ENCODE measurements at places on chromosomes 16 and 17.
A peak's percentile ranks its signal among the peaks of the same experiment; 100 is the strongest.

DNA sequence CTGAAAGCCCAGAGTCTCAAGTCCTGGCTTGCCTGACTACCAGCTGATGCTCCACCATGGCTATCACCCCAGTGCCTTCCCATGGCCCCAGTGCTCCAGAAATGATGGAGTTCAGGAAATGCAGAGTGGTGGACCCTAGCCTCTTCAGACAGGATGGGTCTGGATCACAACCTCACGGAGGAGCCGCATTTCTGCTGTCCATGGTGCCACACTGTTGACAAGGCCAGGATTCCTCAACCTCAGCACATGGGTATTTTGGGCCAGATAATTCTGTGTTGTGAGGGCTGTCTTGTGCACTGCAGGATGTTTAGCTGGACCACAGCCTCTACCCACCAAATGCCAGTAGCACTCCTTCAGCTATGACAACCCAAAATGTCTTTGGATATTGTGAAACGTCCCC, 6.7 kb upstream of the CRHR1 start:
- no peak for DNase-seq

- no peak for DNase-seq
Observed at GRCh38 chr16:85344502-85345128, 232.3 kb upstream of the CIBAR2 start.

DNA sequence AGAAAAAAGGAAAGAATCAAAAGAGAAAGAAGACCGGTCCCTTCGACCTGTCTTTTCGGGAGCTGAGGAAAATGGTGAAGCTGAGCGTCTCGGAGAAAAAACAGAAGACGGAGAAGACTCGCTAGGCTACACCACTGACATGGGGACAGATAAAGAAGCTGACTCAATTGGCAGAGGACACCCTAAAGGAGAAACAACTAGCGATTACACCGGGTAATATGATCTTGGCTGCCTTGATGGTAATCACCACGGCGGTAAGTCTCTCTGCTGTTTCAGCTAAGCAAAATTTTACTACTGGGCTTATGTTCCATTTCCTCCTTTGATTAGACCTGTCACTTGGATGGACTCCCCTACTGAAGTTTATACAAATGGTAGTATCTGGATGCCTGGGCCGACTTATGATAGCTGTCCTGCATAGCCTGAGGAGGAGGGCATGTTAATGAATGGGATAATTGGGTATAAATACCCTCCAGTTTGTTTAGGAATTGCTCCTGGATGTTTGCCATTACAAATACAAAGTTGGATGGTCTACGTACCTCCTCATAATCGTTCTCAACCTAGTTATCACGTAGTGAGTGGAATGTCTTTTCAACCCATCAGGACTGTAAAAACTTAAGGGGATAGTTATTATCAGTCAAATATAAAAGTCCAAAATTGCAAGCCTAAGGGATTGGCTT, 24.1 kb downstream of the ALOX15B start:
- peak; percentile 84 for DNase-seq

DNA sequence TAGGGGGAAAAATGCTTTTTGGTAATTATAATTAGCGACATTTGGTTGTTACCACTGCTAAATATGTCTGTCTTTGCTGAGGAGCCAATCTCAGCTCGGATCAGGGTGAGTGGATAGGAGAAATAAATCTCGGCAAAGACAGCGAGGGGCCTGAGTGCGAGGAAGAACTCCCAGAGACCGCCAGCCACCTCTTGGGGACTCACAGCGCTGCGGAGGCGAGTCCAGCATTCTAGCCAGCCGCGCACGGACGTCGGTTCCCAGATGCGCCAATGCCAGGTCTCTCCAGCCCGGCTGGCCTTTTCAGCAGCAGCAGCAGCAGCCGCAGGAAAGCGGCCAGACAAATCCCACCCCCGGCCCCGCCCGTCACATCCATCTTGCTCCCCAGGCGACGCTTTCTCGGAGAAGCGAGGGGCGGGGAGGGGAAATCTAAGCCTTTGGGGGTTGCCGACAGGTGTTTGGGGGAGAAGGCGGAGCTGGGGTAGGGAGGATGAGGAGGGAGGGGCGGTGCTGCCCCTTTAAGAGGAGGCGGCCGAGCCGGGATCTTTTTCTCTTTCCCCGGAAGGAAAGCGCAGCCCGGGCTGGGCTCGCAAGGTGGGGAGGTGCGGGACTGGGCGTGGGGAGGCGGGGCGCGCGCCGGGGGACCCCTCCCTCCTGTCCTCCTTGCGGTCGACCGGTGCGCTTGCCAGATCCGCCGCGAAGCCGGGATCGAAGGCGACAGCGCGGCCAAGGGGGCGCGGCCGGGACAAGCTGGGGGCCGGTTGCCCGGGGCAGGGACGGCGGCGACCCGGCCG, at the start of gene ITGA3:
Gene ITGA3, plus strand, starts transcription at position 685 of the 791 bp plus-strand sequence. CDS start 330 bp downstream, outside the sequence.
- DNase-seq = no peak

DNA sequence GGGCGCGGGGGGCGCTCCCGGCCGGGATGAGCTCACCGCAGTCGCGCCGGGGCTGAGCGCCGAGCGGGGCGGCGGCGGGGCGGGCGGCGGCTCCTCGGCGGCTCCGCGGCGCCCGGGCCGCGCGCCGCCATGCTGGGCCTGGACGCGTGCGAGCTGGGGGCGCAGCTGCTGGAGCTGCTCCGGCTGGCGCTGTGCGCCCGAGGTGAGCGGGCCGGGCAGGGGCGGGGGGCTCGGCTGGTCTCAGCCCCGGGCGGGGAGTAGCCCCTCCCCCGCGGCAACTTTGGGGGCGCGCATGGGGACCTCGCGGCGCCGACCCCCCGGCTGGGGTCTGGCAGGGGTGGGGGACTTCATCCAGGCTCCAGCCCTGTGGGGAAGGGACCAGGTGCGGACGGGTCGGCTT, at the start of gene ARHGDIG:
Gene ARHGDIG, plus strand, starts transcription at position 40 of the 400 bp plus-strand sequence. Its CDS starts 90 bp downstream, at position 130.
- no peak for DNase-seq

DNA sequence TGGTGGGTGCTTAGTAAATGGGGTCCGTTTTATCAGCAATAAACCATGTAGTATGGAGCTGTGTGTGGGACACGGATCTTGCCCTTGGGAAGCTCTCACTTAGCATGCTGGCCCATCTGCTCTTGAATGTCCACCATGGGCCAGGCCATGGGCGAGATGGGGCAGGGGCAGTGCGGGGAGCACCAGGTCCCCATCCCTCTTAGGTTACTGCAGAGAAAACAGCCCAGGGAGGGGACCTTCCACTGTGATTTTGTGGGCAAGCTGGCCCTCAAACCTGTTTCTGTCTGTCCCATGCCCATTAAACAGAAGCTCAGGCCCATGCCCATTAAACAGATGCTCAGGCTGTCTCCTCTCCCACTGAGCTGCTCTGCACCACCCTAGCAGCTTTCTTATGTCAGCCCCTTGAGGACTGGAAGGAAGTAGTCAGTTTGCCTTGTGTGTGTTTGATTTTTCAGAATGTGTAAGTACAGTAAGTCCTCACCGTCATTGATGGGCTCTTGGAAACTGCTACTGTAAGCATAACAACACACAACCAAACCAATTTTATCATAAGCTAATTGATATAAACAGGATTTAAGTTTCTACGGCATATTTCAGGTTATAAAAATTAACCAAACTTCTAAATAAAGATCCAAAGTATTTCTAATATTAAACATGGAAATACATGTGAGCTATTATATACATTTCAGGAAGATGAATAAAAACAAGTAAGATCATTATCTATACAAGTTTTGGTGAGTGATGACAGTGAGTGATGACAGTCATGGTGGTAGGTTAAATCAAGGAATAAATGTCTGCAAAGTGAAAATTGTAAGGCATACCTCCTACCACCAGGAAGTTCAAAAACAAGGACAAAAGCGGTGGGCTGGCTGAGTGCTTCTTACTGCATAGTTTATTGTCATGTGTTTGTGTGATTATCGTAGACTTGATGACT, 11.5 kb downstream of the MPRIP start:
- DNase-seq = no peak

- peak; percentile 79 for DNase-seq
Observed at GRCh38 chr16:56513972-56514371, 5.9 kb downstream of the BBS2 start.

GRCh38 chr17:6711081-6711674, 2.0 kb downstream of the SLC13A5 start:
- no peak for DNase-seq

DNA sequence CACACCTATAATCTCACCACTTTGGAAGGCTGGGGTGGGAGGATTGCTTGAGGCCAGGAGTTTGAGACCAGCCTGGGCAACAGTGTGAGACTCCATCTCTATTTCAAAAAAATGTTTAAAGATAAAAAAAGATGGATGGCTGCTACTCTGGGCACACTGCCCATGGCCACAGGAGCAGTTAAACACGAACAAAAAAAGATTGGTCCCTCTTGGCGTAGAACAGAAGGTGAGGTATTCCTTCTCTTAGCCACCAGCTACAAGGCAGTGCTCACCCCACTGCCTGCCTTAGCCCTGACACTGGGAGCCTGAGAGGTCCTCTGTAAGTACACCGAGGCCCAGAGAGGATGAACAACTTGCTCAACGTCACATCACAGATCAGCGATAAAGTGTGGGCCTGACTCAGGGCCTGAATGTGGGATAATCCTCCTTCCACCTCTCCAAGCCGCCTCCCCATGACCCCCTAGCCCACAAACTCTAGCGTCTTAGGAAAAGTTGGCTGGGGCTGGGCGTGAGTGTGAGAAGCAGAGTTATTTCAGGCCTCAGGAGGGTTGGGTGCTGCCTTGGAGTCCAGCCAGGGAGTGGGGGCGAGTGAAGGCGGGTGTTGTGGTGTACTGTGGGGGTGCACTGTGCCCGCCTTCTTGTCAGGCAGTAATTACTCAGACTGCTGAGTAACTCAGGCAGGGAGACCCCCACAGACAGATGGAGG, 2.3 kb upstream of the DPH1 start:
- no peak for DNase-seq

DNA sequence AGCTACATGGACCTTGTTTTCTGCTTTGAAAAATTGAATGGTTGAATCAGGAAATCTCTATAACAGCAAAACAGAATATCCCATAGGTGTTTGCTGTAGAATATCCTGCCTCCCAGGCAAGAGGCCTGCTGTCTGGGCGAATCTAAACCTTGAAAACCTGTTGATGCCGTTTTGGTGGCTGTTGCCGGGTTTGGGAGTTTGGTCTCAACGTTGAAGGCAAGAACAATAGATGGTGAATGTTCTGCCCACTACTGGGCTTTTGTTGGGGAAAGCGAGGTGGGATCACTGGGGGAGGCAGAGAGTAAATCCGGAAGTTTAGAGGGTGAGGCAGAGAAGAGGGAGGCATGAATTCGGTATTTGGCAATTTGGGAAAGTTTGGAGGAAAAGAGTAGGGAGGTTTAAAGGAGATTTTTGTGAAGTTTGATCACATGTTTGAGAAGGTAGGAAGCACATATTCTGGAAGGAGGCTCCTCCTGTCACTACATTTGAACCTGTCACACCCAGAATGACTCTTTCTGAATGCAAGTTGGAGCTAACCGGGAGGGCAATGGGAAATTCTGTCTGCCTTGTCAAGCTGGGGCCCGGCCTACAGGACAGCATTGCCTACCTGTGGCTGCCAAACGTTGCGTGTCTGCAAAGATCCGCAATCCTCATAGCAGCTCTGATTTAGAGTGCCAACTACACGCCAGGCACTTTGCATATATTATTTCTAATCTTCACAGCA, 46.5 kb downstream of the GPRC5B start:
- no peak for DNase-seq

DNA sequence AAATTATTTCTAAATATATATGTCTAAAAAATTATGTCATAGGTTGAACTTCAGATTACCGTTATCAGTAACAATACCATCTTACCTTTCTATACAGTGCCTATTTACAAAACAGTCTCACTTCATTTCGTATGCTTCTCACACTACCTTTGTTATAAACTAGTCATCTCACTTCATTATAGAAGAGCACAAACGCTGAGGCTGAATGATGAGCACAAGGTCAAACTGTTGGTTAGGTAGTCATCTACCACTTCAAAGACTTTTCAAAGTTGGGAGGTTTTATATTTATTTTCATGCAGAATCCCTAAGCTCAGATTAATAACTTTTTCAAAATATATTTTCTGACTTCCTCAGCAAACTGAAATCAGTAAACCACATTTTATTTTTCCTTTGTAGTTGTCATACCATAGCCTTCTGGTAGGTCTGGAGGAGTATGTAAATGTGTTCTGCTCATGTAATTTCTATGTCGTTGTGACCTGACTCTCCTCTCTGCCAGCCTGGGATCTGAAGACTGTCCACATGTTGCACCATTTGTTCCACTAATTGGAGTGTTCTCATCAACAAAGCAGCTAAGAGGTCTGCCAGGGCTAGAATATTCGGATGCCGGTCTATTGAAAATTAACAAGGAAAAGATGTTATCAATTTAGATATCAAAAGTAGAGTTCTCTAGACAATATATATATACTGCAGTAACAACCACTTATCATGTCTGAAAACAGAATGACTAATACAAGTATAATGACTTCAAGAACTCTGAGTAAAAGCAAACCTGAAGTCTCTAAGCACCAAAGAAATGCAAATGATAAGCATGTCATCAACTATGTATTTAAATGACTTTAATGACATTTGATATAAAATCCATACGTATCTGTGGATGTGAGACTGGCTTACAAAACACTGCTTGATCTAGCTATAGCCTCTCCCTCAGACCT, 73.9 kb downstream of the CEP95 start:
- DNase-seq = no peak

DNA sequence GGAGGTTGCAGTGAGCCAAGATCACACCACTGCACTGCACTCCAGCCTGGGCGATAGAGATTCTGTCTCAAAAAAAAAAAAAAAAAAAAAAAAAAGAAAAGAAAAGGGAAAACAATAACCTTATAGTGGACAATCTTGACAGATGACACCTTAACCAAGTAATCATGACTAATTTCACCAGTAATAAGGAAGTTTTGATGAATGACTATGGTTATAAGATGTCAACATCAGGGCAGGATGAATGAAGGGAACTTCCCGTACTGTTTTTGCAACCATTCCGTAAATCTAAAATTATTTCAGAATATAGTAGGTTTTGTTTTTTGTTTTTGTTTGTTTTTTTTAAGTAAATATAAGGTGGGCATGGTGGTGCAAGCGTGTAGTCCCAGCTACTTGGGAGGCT, 23.0 kb downstream of the GSPT1 start:
- no peak for DNase-seq

DNA sequence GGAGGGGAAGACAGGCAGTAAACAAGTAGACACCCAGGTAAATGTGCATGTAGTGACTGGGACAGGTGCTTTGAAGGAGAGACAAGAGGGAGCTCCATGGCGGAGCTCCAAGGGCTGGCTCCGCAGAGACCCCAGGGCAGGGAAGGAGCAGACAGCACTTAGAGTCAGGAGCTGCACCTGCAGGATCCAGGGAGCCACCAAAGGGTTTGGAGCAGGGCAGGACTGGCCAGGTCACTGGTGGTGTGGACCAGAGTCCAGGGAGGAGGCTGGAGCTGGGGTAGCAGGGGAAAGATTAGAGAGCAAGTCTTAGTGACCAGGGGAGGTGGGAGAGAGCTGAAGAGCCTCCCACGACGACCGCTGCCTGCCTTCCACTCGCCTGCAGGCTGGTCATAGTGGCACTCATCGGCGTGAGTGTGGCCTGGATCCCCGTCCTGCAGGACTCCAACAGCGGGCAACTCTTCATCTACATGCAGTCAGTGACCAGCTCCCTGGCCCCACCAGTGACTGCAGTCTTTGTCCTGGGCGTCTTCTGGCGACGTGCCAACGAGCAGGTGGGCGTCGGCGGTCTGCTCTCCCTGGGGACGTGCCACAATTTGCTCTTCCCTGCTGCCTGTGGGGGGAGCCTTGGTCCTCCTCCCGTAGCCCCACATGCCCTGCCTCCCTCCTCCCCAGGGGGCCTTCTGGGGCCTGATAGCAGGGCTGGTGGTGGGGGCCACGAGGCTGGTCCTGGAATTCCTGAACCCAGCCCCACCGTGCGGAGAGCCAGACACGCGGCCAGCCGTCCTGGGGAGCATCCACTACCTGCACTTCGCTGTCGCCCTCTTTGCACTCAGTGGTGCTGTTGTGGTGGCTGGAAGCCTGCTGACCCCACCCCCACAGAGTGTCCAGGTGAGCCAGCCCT, 14.7 kb upstream of the FAM83G start:
- DNase-seq = no peak

Measured in OCI-M1 (cell line).